Dorsolateral prefrontal cortex (tissue), 122 donors: ENCODE measurements at places on chromosomes 12 and 14. TPM values are rescaled to one million over a fixed set of nuclear protein-coding genes. Genes with fewer than 3 reads are reported as not detected.

GRCh38 chr12:56838621-56839488, 75.7 kb downstream of the HSD17B6 start:
- no peak for DNase-seq

DNA sequence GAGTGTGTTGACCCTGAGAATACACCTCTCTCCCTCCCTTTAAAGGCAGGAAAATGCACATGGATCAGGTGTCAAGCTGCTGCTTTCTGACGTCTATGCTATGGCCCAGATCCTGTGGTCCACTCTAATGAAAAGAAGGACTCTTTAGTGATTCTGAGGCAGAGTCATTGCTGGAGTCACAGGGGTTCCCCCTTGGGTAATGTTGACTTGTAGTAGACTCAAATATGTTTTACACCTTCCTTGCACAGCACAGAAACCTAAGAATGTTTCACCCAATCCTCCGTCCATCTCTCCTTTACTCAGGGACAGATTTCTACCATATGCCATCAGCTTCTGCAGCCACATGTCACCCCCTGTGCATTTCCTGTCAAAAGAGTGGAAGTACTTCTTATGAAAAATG, 525.4 kb downstream of the TMEM121 start:
- DNase-seq, result no peak

GRCh38 chr12:120283318-120283717, 8.4 kb downstream of the RNU4-2 start:
- no peak for DNase-seq

GRCh38 chr14:63972323-63972932, 119.6 kb downstream of the SYNE2 start:
- DNase-seq, result no peak

Gene TMEM132C
- 11.0 TPM for total RNA-seq

GRCh38 chr12:79763766-79764452, 73.1 kb upstream of the PAWR start:
- no peak for DNase-seq

DNA sequence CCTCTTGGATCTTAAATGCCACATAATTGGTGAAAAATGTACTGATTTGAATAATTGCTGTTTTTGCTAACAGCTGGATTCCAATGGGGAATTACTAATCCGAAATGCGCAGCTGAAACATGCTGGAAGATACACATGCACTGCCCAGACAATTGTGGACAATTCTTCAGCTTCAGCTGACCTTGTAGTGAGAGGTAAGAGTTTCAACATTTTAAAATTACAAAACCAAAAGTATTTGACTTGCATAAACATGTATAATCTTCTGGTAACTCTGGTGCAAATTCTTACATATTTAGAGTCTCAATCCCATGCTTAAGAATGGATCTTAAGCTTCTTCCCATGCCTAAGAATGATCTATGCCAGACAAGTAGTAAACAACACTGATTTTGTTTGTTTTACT, 229.1 kb upstream of the PDZRN4 start:
- no peak for DNase-seq

- no peak for DNase-seq
These were observed 17.7 kb upstream of the CCDC91 start for GRCh38 chr12:28172434-28173030.

DNA sequence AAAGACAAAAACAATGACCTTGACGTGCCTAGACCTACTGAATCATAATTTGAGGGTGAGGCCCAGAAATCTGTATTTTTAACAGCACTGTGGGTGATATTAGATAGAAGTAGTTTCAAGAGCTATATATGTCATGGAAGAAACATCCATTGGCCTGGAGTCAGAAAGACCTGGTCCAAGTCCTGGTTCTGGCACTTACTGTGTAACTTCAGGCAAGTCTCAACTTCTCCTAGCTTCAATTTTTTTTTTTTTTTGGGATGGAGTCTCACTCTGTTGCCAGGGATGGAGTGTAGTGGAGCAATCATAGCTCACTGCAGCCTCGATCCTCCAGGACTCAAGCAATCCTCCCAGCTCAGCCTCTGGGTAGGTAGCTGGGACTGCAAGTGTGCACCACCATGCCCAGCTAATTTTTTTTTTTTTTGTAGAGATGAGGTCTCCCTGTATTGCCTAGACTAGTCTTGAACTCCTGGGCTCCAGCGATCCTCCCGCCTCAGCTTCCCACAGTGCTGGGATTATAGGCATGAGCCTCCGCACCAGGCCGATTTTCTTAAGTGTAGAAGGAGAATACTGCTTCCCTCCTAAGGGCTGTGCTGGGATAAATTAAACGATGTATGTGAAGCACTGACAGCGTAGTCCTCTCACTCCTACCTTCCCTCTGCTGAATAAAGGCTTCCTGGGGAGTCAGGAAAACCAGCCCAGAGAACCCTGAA, 14.3 kb upstream of the GPX2 start:
- DNase-seq, result peak; percentile 23

DNA sequence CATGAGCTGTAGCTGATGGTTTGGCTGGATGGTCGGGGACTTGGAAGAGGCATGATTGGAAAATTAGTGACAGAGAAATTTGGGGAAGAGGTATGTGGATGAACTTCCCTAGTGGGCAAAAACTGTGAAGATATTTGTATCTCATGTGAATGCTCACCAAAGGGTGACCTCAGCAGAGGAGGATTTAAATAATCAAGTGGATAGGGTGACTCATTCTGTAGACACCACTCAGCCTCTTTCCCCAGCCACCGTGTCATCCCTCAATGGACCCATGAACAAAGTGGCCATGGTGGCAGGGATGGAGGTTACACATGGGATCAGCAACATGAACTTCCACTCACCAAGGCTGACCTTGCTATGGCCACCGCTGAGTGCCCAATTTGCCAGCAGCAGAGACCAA, 60.8 kb upstream of the KRAS start:
- DNase-seq, result no peak

- DNase-seq, result no peak
These were observed 388.3 kb upstream of the DDHD1 start for GRCh38 chr14:53541411-53541810.

GRCh38 chr12:43964961-43965360, 129.1 kb downstream of the TMEM117 start:
- DNase-seq, result no peak

DNA sequence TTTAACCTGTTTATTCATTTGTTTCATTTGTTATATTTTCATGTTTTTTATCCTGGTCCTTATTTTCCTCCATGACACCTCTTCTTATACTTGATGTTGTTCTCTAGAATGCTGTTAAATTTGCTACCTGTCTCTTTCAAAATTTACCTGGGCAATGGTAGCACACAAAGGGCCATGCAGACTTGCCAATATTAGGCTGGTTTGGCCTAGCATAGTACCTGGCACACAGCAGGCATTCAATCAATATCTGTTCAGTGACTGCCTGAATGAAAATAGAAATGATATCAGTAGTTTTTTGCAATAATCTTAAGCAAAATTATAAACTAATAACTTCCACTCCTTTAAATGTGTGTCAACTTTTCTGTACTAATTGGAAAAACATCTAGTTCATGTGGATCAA, 325.1 kb downstream of the APAF1 start:
- no peak for DNase-seq

- no peak for DNase-seq
These were observed 230.9 kb downstream of the BTG1 start for GRCh38 chr12:91914701-91915100.

GRCh38 chr12:7169951-7170350, 19.5 kb upstream of the PEX5 start:
- DNase-seq, result no peak

- no peak for DNase-seq
These were observed 40.7 kb downstream of the ELK3 start for GRCh38 chr12:96234591-96235483.

GRCh38 chr14:31229638-31230572, 22.3 kb upstream of the HECTD1 start:
- DNase-seq, result no peak

GRCh38 chr12:108193917-108194316, 64.8 kb downstream of the WSCD2 start:
- DNase-seq, result no peak
